ENCODE measurements at places on chromosomes 5 and 9.

- DNase-seq: no peak
Measured at GRCh38 chr9:120924698-120925534, 1.7 kb downstream of the TRAF1 start.

GRCh38 chr9:114452219-114453165 is 52.8 kb downstream of the WHRN start:
- no peak for DNase-seq

GRCh38 chr5:159945359-159945758 is 29.1 kb downstream of the ADRA1B start:
- DNase-seq: no peak

- DNase-seq: no peak
Measured at GRCh38 chr5:138082033-138082432, 1.8 kb upstream of the WNT8A start.

- DNase-seq: no peak
Measured at GRCh38 chr9:128636024-128636390, 20.6 kb downstream of the DYNC2I2 start.

DNA sequence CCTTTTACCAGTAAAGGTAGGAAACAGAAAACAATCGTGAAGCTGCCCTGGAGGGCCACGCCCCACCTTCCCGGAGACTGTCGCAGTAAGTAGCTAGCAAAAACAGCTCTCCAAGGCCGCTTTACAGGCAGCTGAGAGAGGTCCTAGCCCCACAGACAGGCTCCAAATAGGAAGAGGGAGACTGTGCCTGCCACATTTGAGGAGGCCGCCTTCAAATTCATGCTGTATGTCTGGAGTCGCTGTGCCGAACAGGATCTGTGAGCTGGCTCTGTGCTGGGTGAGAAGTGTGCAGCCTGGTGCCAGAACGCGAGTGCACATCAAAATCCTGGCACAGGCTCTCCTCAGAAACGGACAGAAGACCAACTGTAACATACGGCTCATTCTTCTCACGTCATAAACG is 582.2 kb downstream of the CETN3 start:
- no peak for DNase-seq

GRCh38 chr5:168424594-168425323 is 61.5 kb upstream of the RARS1 start:
- DNase-seq: no peak

- DNase-seq: no peak
Measured at GRCh38 chr5:150763023-150763769, 4.4 kb upstream of the DCTN4 start.

All from stimulated activated effector memory CD8-positive, alpha-beta T cell treated with anti-CD3 and anti-CD28 coated beads, Interleukin-12 subunit alpha, Interleukin-12 subunit beta, amount 100 ng/mL, for 72 hours (primary cell).